ENCODE measurements at places on chromosomes 5 and 9. TPM values are rescaled to one million over a fixed set of nuclear protein-coding genes. Genes with fewer than 3 reads are reported as not detected.

- DNase-seq = no peak
Observed at GRCh38 chr5:107652839-107653607, 17.7 kb downstream of the EFNA5 start.

DNA sequence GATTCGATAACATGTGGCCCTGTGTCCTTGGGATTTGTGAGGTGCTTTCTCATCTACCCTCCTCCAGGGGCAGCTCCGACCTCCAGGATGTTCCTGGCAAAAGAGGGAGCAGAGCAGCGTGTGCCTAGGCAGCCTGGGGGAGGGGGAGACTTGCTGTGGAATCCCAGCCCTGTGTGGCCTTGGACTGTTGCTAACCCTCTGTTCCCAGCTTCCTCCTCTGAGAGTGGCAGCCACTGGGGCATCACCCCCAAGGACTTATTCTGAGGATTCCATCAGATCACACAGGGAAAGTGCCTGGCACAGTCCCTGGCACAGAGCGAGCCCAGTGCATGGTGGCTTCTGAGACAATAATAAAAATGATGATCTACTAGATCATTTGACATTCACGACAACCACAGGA, 265.1 kb upstream of the MVB12B start:
- no peak for DNase-seq

- DNase-seq = no peak
Observed at GRCh38 chr5:161078793-161079192, 226.8 kb upstream of the ATP10B start.

GRCh38 chr9:120904061-120904977, 22.3 kb downstream of the TRAF1 start:
- DNase-seq = no peak

DNA sequence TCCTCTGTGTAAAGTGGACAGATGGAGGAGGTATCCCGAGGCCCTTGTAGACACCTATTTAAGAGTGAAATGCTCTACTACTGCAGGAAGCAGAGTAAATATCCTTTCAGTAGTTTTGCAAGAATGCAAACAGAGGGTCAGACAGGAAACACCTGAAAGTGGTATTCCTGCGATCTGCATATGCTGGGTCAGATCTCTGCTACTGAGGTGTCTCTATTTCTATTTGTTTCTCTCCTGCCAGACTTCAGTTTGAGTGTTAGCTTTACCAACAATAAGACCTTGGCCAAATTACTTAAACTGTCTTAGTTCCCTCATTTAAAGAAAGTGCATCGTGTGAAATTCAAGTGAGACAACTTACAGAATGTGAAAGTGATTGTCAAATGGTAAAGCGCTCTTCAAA, 47.6 kb downstream of the JAKMIP2 start:
- no peak for DNase-seq

GRCh38 chr9:128614728-128615127, 41.9 kb downstream of the DYNC2I2 start:
- DNase-seq = no peak

GRCh38 chr9:134136118-134136995, 475 bp downstream of the WDR5 start:
- no peak for DNase-seq

DNA sequence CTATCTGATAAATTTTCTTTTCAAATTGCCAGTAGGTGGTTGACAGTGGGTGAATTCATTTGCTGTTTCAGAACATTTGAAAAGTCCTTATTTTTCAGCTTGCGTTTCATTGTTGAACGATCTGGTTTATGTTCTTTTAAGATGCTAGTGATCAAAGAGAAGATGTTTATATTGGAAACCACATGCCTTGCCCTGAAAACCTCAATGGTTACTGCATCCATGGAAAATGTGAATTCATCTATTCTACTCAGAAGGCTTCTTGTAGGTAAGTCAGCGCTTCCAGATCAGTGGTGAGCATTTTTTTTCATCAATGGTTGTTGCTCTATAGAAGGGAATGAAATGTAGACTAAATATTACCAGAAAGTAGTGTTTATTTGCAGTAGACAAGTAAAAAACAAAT, 16.6 kb upstream of the CAVIN4 start:
- no peak for DNase-seq

DNA sequence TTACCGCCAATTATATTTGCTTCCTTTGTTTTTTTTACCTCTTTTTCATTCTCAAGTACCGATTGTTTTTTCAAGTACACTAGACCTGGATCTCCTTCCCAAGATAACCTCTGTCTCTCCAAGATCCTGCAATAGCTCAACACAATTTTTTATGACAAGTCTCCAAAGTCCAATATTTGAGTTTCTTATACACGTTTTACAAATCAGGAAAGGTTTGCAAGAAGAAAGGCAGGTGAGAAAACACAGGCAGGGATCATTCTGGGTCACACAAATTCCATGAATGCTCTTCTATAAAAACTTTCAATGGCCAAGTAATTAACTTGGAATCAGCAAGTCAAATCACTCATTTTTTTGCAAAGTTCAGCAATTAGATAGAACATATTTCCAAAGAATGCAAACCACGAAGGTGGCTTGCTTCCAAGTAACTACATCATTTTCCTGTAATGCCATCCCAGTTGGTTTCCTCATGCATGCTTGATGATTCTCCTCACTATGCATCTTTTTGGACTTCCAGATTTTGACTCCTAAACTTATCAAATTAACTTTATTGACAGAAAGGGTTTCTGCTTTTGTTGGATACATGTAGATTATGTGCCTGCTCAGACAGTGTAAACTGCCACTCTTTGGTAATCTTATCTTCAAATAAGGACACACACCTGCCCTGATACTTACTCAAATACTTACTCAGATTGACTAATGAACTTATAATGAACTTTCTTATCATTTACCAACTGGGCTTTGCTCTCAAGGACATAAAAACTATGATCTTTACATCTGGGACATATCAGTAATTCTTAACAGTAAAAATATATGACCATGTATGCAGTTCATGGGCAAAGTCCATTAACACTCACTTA, 24.7 kb upstream of the IFNE start:
- no peak for DNase-seq

DNA sequence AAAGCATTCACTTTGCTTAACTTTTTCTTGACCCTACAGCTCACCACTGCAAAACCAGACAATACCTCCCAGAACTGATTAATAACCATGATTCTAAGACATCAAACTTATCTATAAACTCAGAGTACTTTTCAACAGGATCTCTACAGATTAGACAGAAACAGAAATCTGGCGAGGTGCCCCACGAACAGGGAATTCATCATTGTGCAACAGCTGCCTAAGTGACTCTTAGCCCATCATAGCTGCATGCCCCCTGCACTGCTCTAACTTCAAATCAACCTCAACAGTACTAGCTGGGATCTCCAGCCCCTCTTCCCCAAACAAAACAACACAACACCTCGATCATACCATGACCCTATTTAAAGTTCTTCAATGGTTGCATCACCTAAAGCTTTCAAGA, 16.1 kb upstream of the COL23A1 start:
- no peak for DNase-seq

Gene SPAAR
- total RNA-seq = 0.70 TPM

Gene SPAG8
- total RNA-seq = 3.3 TPM

Gene C9orf153
- not detected for total RNA-seq

GRCh38 chr5:94080390-94080789, 339.0 kb upstream of the POU5F2 start:
- no peak for DNase-seq

GRCh38 chr9:8012986-8013385, 213.4 kb upstream of the DMAC1 start:
- no peak for DNase-seq

Gene SLC22A4
- total RNA-seq = 5.4 TPM

GRCh38 chr5:76391014-76391413, 12.1 kb upstream of the IQGAP2 start:
- no peak for DNase-seq

DNA sequence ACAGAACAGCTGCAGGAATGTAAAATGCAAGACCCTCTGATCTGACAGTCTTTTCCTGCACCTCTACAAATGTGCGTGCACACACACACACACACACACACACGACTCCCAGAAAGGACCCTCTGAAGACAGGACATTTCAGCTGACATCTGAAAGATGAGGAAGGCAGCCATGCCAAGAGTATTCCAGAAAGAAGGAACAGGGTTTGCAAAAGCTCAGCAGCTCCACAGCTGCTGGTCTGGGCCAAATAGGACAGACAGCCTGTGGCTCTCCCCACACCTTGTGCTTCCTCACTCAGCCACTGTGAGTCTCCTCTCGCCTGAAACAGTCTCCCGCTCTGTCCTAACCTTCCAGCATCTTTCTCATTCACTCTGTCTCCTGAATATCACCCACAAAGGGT, 189.0 kb downstream of the PALM2AKAP2 start:
- DNase-seq = no peak

Gene PAEP
- not detected for total RNA-seq

- no peak for DNase-seq
Observed at GRCh38 chr5:54492178-54492577, 25.4 kb upstream of the SNX18 start.

Gene TLX3
- total RNA-seq = not detected

DNA sequence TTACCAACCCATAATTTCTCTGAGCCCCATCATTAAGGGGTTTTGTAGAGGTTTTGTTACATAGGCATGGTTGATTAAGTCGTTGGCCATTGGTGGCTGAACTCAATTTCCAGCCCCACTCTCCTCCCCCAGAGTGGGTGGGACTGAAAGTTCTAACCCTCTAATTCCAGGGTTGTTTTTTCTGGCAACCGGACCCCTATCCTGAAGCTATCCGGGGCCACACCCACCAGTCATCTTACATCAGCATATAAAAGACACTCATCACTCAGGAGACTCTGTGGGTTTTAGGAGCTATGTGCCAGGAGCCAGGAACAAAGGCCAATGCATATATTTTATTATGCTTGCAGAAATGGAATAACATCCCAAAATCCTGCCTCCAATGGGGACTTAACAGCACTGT, 186.0 kb downstream of the NXNL2 start:
- no peak for DNase-seq

DNA sequence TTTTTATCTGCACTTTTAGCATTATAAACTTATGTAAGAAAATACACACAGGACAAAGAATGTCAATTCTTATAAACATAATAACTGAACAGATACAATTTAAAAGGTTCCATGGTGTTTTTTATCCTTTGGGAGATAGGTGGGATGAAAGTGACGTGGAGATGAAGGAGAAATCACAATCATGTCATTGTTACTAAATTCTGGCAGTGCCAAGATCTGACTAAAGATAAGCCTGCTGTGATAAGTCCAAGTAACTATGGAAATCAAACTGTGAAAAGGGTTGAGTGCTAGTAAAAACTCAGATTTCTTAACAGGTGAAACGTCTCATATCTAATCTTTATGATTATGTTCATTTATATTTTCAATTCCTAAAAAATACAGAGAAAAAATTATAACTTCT, 11.1 kb downstream of the LEAP2 start:
- no peak for DNase-seq

GRCh38 chr5:82259172-82259800, 18.9 kb downstream of the RPS23 start:
- no peak for DNase-seq

Gene KCTD16
- 1.5 TPM for total RNA-seq

- no peak for DNase-seq
Observed at GRCh38 chr5:8944005-8944404, 601.9 kb downstream of the SEMA5A start.

- peak; percentile 94 for DNase-seq
Observed at GRCh38 chr5:640461-641330, 28.6 kb downstream of the CEP72 start.

Gene C5orf46
- total RNA-seq = 7.8 TPM

Gene PCDHGC4
- total RNA-seq = 0.72 TPM

DNA sequence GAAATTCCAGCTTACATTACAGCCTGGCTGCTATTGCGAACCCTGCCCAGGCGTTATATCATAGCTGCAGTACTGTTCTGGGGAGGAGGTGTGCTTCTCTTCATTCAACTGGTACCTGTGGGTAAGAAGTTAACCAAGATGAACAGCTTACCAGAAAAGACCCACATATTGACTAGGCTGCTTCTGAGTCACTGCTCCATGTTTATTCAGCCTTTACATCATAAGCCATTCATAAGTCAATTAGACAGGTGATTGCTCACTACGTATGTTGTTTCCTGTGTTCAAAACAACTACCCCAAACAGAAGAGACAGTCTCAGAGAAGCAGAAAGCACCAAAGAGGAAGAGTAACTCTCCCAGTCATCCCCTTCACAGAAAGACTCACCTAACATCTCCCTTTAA, 34.7 kb upstream of the SLC22A5 start:
- no peak for DNase-seq

DNA sequence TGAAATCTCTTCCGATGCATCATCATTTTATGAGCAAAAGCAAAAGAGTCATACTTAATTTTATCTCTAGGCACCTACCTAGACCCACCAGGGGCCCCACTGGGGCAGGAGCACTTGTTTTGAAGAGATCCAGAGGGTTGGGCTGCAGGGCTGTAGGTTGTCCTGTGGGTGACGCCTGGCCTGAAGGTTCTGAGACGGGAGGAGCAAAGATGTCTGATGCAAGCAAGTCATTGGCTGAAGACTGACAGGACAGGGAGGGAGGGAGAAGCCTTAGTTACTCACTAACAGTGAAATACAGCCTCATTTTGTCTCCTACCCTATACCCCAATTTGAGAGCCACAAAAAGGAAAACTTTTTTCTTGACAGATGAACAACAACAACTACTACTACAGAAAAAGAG, 17.1 kb upstream of the C9 start:
- DNase-seq = no peak

DNA sequence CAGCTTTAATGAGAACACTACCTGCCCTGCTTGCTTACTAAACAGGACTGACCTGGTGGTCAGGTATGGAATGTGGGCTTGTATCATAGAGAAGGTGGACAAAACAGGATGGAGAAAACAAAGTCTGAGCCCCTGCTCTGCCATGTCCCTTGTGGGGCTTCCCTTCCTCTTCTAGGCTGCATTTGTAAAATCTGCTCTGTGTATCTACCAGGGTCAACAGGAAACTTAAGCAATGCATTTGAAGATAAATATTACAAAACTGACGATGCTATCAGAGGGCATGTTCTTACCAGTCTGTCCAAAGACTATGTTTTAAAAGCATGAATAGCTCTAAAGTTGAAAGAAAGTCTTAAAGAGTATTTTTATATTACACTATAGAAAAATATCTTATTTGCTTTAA, 228.7 kb downstream of the DCP2 start:
- DNase-seq = no peak

Gene FOXD4L3
- total RNA-seq = not detected

All from chondrocyte (in vitro differentiated cells).